ENCODE measurements at places on chromosomes 3 and 15.

DNA sequence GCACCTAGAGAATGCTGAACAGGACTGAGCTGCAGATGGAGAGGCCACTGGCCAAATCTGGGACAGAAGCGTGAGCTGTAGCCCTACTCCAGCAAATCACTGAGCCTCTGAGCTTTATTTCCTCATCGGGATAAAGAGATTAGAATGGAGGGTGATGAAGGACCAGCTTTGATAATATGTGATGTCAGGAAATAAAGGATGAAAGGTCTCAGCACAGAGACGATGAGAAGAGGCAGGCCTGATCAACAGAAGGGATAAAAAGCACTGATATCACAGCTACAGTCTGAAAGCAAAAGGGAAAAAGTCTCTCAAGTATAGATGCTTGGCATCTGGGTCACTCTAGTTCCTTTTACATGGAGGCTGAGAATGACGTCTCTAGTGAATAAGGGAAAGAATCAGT is 70.0 kb downstream of the DHX30 start:
- no peak for DNase-seq

- no peak for DNase-seq
Observed at GRCh38 chr3:128324911-128325592, 141.6 kb downstream of the DNAJB8 start.

DNA sequence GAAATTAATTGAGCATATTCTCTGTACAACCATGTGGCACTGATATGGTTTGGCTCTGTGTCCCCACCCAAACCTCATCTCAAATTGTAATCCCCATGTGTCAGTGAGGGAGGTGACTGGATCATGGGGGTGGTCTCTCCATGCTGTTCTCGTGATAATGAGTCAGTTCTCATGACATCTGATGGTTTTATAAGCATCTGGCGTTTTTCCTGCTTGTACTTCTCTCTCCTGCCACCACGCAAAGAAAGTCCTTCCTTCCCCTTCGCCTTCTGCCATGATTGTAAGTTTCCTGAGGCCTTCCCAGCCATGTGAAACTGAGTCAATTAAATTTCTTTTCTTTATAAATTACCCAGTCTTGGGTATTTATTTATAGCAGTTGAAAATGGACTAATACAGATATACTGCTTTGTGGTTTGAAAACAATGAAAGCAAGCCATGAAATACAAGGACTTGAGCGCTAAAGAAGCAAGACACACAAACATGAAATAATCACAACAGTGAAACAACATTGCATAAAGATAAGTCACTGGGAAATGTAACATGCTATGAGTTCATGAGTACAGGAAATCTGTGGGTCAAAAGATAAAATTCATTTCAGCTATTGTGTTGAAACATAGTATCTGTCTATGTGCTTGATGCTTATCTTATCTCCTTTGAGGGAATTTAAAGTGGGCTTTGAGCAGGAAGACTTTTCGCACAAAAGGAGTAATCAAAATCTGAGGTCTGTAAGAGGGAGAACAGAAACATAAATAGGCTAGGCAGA is 288.7 kb downstream of the GBE1 start:
- DNase-seq: no peak

DNA sequence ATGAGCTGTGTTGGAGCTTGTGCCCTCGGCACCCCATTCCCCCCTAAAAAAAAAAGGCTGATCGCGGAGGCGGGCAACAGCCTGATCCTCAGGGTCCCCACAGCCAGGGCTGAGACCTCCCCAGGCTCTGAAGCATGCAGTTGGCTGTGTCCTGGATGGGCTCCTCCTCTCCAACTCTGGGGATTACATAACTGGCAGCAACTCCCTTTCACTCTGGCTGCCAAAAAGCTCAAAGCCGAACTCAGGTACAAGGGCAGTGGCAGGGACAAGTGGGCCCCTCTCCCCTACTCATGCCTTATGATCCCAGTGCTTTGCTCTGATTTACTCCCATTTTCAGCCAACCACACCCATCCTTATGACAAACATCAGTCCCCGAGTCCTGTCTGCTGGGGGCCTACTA is 18.3 kb downstream of the TPRA1 start:
- DNase-seq: no peak

- no peak for DNase-seq
Observed at GRCh38 chr3:190826018-190826417, 36.5 kb downstream of the GMNC start.

- DNase-seq: no peak
Observed at GRCh38 chr3:146374146-146374545, 95.2 kb downstream of the PLSCR2 start.

DNA sequence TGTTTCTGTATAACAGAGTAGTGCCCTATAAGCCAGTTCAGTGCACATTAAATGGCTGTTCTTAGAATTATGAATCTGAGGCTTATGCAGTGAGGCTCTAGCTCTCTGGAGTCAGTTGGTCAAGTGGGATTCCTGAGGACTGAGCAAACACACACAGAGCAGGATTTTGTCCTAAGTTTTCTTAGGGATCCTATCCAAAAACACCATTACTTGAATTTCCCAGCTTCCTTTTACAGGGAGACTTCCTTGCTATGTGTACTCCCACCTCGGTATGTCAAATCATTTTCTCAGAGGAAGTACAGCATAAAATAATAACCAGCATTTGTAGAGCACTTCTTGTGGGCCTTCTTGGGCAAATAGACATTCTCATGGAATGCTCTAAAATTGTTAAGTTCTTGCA is 63.1 kb upstream of the GOLGA6B start:
- no peak for DNase-seq
